ENCODE measurements at places on chromosomes 5 and 9. TPM values are rescaled to one million over a fixed set of nuclear protein-coding genes. Genes with fewer than 3 reads are reported as not detected.

IRX2 gene
- 6.0 TPM for total RNA-seq

CCDC192 gene
- total RNA-seq, result 0.60 TPM

DNA sequence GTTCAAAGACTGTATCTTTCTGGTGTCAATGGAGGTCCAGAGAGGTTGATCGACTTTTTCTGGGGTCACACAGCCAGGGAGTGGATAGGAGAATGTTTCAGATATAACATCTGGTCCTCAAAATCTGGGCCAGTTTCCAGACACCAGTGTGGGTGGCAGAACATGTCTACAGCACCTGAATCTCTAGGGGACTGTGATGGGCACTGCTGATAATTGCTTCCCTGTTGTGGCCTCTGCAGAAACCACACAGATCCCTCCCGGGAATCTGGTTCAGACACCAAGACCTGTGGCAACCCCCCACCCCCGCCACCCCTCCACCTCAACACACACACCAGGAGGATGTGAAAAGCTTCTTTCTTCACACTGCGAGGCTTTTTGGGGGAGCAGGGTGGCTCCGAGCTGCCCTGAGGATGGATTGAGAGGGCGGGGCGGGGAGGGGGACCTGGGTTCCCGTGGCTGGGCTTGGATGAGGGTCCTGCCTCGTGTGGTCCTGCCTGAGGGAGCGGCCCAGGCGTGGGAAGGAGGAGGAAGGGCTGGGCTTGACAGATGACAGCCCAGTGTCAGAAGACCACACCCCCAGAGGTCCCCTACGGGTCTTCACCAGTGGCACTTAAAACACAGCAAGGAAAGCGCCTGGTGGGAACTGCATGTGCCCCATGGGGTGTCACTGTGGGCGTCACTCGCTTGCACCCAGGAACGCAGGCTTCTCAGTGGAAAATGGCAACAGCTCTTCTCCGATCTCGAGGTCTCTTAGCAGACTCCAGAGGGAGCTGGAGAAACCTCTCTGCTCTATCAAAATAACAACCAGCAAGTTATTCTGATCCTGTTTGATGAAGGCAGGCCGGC, 55.2 kb downstream of the TRIP13 start:
- H3K36me3 ChIP-seq, result peaks cover 1% of the 10 kb centered on the region
- H3K4me1 ChIP-seq, result peaks cover 6% of the 10 kb centered on the region
- no peak overlapping the region for H3K27ac ChIP-seq
- no peak for DNase-seq
- peaks cover 46% of the 10 kb centered on the region for H3K27me3 ChIP-seq
- H3K4me3 ChIP-seq, result no peak overlapping the region

DNA sequence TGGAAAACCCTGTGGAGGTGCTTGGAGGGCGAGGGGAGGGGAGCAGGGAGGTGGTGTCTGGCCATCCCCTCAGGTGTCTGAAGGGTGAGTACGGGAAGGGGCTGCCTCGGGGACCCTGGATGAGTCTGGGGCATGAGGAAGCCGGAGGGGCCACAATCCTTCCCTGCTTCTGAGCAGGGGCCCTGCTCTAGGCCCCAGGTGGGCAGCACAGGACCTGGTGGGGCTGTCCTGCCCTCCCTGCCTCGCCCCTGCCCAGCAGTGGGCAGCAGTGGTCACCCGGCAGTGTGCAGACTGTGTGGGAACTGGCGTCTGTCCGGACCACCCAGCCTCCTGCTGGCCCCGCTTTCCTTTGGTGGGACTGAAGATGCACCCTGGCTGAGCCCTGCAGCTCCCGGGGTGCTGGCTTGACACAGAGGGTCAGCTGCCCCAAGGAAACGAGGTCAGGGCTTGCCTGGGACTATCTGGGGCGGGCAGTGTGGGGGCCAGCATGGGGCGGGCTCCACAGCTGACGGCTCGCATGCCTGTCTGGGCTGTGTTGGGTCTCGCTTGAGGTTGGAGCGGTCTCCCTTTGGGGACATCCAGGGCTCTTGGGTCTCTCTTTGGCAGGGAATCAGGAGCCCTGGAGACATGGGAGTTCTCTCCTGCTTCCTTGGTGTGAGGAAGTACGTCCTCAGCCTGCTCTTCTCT, 26.1 kb downstream of the RXRA start:
- no peak for DNase-seq
- H3K27ac ChIP-seq, result no peak overlapping the region
- no peak overlapping the region for H3K4me3 ChIP-seq
- H3K4me1 ChIP-seq, result peaks cover 33% of the 10 kb centered on the region
- no peaks in the 10 kb centered on the region for H3K27me3 ChIP-seq
